ENCODE measurements at places on chromosomes 2 and 18.

- no peak for DNase-seq
Measured at GRCh38 chr2:151770995-151771394, 36.7 kb upstream of the NEB start.

DNA sequence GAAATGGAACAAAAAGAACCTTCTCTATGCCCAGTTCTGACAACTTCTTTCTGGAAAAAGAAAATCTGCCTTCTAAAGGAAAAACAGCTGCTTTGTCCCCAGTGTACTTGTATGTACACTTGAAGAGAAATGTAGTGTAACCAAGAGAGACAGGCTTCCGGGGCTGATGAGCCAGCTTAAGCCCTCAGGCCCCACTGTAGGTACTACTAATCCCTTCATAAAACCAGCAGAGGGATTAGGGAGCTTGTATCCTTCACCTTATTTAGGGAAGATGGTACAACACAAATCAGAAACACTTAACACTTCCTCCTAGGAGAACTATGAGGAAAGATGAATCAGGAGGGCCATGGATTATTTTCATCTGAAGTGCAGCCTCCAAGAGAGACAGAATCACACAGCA, 18.8 kb upstream of the SUCLG1 start:
- DNase-seq: no peak

DNA sequence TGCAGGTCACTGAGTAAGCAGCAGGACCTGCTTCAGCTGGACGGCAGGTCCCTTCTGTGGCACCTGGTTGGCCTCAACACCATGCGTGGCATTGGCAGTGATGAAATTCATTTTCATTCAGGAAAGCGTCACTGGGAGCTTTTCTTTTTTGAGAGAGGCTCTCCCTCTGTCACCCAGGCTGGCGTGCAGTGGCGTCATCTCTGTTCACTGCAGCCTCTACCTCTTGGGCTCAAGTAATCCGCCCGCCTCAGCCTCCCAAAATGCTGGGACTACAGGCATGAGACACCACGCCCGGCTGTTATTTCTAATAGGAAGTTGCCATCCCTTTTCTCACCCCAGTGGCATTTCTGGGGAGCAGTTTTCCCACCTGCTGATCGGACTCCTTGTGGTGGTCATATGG, 39.3 kb downstream of the NCK2 start:
- no peak for DNase-seq

DNA sequence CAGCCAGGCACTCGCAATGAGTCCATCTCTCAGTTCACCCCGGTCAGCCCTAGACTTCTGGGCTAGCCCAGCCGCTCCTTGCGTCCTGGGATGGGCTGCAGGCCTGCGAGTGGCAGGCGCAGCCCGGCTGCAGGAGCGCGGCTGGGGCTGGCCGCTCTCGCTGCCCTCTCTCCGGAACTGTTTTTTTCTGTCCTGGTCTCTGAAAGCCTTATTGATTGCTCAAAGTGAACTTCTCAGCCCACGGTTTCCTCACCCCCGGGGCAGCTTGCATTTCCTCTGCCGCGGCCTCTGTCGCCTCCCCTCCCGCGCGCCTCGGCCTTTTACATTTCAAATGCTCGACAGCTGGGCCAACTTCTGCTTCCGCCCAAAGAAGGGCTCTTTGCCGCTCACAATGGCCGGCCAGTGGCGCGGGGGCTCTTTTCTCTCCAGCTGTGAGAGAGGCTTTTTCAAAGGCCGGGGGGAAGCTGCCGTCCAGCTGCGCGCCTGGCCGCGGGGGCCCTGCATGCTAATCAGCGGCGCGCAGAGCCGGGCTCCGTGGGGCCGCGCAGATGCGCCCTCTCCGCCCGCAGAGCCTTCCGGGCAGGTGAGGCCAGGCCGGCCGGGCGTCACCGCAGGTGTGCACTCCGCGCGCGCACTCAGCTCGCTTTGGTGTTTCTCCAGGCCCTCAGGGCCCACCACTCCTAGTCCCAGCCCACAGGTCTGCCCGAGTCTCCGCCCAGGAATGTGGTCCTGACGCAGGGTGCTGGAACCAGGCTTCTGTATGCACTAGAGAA, 513.8 kb downstream of the RNF144A start:
- no peak for DNase-seq

DNA sequence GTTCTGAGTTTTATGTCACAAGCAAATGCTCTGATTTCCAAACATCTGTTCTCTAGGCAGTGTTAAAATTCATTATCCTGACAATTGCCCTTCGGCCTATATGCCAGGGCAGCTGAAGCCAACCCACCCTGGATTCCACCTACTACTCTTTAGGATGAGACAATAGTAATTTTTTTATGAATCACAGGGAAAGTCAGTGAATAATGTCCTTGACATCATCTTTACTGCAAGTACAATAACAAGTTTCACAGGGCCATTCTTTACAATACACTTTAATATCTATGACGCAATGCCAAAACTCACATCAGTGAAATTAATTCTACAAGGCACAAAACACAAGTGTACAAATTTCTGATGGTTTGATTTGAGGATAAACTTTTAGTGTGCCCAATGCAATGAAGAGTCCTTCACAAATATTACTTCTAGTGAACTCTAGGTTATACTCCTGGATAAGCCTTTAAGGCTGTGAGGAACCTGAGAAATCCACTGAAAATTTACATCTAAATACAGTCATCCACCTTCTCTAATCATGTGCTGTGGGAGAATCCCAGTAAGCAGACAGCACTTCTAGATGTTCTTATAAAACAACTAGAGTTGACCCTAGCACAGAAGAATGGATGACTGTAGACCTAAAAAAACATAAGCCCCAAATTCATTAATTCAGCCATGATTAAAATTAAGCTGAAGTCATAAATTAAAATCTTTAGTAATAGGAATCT, 77.3 kb upstream of the CTLA4 start:
- DNase-seq: no peak

- DNase-seq: no peak
Measured at GRCh38 chr2:24435391-24436316, 55.4 kb upstream of the NCOA1 start.

DNA sequence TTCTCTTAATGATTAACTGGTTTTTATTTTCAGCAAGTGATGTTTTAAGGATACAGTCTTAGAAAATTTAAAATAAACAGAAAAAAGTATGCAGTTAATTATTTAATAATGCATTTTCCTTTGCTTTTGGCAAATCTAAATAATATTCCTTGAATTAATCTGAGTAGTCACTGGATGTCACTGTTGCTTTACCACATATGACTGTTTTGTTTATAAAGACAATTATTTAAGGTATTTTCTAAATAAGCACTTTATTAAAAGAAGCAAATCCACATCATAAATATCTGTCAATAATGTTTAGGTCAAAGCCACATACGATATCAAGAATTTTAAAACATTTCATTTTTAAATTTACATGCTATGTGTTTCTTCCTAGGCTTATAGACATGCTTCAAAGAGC, 40.6 kb upstream of the TFPI start:
- no peak for DNase-seq

DNA sequence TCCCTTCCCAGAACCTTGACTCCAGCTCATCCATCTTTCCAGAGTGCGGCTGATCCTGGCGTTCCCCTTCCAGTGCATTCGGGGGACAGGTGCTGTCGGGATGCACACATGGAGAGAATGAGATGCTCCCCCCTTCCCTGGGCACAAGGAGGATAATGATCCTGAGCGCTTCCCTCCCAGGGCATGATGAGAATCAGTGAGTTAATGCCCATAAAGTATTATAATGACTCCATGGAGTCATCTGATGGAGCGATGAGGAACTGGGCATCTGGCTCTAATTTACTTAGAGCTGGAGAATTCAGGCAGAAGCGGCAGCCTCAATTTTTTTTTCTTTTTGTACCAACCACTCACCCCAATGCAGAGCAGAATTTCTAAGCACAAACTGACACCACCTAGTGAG, 79.6 kb upstream of the SKOR2 start:
- no peak for DNase-seq

- DNase-seq: no peak
Measured at GRCh38 chr2:102018823-102019445, 27.2 kb downstream of the IL1R2 start.

- DNase-seq: no peak
Measured at GRCh38 chr2:43776324-43776723, 2.5 kb downstream of the DYNC2LI1 start.

GRCh38 chr2:140473851-140474250, 1657.0 kb downstream of the LRP1B start:
- DNase-seq: no peak

DNA sequence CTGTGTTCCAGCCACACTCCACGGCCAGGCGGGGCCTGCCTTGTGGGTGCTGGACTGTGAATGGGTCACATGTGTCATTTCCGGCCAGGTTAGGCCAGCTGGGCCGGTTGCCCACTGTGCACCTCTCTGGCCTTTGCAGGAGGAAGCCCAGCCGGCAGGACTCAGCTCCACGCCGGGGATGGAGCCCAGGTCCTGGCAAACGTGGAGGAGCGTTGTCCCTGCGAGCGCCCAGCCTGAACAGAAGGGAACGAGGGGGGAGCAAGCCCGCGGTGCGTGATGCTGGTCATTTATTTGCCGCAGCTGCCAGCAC, 152.9 kb downstream of the PXDN start:
- no peak for DNase-seq

DNA sequence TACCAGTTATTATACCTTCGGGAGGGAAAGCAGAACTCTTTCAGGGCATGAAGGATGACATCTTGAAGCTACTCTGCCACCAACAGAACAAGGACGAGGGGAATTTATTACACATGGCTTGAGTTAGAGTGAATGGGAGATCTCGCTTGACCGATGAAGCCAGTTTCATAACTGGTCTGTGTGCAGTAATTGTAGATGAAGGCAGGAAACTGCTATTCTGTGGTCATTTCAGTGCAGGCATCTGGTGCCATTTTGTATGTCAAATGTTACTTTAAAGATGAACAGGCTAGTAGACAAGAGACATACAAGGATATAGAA, 20.5 kb downstream of the GREB1 start:
- DNase-seq: no peak

GRCh38 chr2:7986431-7986830, 695.4 kb upstream of the ID2 start:
- DNase-seq: no peak

- no peak for DNase-seq
Measured at GRCh38 chr2:197556456-197556855, 40.6 kb downstream of the MOB4 start.

DNA sequence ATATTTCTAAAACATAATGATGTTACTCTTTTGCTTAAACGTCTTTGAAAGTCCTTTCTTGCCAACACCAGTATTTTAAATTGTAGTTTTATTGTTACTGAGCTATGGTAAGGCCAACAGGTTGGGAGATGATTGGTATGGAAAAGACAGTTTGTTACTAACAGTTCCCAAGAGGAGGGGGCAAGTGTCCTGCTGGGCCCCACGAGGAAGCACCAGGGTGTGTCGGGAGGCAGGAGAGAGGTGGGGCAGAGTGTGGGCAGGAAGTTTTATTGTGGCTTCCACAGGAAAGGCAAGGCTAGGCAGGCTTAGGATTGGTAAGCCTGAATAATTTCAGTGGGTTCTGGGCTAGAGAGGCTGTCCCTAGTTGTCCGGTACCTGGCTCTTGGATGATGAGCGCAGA, 134.3 kb downstream of the SOCS6 start:
- DNase-seq: no peak

GRCh38 chr2:234051374-234052070, 1.0 kb downstream of the SPP2 start:
- DNase-seq: no peak

- no peak for DNase-seq
Measured at GRCh38 chr2:165287094-165287778, 48.0 kb downstream of the SCN2A start.

- DNase-seq: no peak
Measured at GRCh38 chr2:98886066-98886554, 49.9 kb downstream of the CRACDL start.

- DNase-seq: no peak
Measured at GRCh38 chr2:215900843-215901242, 112.5 kb downstream of the MREG start.

DNA sequence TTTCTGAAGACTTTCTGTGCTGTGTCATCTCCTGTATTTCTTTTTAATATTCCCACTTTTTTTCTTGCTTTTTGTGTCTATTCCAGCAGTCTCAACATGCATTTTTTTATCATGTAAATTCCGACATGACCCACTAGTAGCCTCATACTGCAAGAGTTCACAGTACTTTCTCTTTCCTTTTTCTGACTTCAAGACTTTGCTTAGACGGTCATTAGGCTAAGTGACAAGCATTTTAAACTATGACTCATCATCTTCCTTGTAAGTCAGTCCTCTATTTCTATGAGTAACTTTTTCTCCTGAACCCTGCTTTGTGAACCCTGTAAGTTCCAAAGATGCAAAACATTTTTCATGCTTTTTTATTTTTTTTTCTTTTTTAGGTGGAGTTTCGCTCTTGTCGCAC, 381.2 kb downstream of the TXNL1 start:
- DNase-seq: no peak

GRCh38 chr18:68262690-68263294, 452.1 kb downstream of the TMX3 start:
- DNase-seq: no peak

DNA sequence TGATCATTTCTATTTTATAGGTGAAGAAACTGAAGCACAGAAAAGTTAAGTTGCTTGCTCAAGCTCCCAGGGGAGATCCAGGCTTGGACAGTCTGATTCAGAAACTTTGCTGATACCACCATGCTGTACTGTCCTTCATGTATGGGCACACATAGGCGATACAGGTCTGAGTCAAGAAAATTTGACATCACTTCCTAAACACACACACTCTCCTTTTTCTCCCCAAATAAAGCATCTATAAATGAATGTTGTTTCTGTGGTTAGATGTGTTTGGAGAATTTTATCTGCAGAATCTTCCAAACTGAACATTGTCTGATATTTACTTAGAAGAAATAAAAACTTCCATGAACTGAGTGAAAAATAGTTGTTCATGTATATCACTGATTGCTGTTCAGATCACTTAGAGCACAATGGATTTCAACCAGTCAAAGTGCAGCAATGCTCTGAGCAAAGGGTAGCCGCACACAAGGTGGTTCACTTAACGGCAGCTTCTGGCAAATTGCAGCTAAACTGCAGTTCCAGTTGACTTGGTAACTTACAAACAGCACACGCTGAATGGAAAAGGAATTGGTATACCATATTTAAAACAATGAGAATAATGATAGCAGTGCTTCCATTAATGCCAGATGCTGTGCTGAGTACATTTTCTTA, 10.0 kb upstream of the AGFG1 start:
- DNase-seq: no peak

- DNase-seq: no peak
Measured at GRCh38 chr2:232504438-232504837, 15.8 kb upstream of the PRSS56 start.

DNA sequence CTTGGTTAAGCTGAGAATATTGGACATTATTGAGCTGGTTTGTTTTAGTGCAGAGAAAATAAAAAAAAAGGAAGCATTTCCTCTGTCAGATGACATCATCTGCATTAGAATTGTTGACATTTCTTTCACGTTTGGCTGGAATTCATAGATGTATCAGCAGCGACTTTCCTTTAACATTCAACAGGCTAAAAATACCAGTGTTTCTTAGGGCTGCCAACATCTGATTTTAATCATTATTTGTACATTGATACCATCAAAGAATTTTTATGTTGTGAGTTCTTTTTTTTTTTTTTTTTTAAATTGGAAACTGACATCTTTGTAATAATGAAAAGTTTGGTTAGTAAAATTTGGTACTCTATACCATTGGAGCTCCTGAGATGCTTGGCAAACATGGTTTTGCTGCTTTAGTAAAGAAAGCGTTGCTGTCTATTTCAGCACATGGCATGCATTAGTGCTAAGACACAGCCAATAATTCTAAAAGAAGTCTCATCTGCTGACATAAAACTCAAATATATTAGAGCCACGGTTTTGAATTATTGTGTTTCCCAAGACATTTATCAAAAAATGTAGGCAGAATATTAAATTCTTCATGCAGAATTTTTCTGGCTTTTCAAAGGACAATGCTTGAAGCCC, 33.6 kb downstream of the GTF2A1L start:
- DNase-seq: no peak

Measured in GM19239 (cell line).